ENCODE measurements at places on chromosomes 2 and 18.

- ATAC-seq: no peak
Measured at GRCh38 chr2:134389381-134389780, 135.5 kb downstream of the MGAT5 start.

DNA sequence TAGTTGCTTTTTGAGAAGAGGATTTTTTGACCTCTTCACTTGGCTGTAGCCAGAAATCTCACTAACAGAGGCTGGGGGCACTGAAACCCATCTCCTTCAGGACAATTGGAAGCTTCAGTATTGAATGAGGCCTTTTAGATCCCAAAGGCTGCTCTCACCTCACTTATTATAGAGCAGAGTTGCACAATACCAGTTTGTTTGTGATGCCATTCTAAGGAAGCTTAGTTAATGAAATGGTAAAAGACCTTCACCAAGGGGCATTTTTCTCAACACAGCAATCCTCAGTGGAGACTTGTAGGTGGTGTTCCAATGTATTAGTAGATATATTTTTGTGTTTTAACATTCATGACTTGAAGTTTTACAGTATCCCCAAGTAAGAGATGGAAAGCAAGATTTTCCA lies 71.0 kb upstream of the RFX8 start:
- ATAC-seq: no peak

DNA sequence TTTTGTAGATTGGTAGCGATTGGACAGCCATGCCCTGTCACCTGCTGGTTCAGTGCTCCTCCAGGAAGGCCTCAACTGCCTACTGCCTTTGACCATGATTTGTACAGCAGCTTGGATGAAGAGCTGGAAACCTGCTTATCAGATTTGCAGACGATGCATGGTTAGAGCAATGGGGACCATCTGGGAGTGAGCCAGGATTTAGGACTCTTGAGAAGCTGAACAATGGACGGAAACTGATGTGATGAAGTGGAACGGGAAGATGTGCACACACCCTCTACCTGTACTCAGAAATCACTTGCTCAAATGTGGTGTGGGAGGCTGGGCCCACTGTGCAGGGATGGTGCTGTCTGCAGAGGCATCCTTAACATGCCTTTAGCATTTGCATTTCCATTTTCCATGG lies 57.2 kb downstream of the NCK2 start:
- ATAC-seq: no peak

GRCh38 chr2:27962006-27962405 lies 71.5 kb downstream of the BABAM2 start:
- ATAC-seq: no peak

- no peak for ATAC-seq
Measured at GRCh38 chr2:171166328-171166983, 5.8 kb upstream of the TLK1 start.

DNA sequence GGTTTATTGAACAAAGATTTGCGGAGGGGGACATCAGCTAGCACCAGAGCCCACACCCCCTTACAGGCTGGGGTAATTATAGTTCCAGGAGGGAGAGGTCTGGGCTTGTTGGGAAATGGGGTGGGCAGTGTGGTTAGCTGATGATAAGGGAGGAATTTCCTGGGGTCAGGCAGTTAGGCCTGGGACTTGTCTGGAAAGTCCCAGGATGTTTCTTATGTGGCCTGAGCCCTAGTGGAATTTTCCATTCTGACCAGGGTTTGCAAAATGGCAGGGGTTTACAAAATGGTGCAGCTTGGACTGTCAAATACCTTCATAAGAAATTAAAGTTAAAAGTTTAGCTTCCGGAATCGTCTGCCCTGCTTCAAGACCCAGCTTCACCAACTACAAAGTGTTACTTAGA lies 199.1 kb downstream of the FBXO15 start:
- no peak for ATAC-seq

DNA sequence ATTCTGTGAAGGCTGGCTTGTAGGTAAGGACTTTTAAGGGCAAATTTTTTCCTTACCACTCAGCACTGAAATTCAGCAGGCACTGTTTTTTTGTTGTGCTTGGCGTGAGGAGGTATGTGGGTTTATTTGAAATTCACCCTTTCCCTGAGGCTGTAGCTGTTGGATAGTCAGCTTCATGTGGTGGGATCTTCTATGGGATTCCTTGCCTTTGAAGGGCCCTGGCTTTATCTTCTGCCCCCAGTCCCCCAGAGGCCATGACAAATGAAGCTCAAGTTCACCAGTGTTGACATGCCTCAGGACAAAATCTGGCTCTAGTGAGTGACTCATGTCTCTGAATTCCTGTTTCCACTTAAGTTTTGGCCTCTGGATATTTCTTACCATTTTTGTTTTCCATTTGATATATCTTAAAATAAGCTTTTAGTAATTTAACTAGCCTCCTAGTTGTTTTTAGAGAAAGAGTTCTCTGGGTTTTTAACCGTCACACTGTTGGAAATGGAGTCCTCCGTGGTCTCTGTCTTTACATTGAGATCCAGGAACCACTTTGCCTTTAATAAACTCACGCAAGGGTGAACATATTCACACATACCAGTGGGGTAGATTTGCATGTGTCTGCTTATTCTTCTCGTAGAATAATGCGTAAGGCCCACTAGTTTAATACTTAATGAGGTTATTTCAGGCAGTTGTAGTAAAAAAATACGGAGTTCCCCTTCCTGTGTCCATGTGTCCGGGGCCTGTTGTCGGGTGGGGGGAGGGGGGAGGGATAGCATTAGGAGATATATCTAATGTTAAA lies 211.1 kb upstream of the FAM98A start:
- no peak for ATAC-seq

- peak; percentile 97 for ATAC-seq
Measured at GRCh38 chr2:95207111-95207961, at the start of gene ZNF892. Gene ZNF892, plus strand, starts transcription at chr2:95207521. Its CDS starts 295 bp downstream, at chr2:95207816.

- no peak for ATAC-seq
Measured at GRCh38 chr2:19947184-19947940, 42.5 kb downstream of the WDR35 start.

GRCh38 chr2:23695214-23695889 lies 231.6 kb downstream of the ATAD2B start:
- ATAC-seq: no peak

DNA sequence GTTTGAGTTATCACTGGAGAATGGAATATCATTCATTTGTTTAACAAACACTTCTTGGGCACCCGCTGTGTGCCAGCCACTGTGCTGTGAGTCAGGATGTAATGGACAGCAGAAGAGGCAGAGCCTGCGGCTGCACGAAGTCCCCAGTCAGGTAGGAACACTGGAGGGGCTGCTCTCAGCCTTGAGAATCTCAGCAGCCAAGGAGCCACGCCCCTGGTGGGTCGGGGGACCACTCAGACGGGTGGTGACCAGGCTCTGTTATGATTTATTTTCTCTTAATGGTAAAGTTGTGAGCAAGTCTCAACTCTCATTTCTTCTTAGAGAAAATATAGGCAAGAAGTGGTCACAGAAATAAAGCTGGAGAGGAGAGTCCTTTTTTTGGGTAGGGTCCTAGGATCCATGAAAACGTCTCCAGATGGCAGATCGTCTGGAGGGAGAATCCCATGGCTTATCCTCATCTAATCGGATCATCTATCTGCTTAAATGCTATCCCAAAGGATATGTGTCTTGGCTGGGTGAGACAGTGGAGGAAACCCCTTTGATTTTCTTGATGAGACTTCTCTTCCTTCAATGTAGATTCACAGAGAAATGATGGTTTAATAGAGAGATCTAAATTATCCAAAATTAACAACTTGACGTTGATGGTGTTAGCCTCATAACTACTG lies 129.1 kb upstream of the LGALSL start:
- ATAC-seq: no peak

DNA sequence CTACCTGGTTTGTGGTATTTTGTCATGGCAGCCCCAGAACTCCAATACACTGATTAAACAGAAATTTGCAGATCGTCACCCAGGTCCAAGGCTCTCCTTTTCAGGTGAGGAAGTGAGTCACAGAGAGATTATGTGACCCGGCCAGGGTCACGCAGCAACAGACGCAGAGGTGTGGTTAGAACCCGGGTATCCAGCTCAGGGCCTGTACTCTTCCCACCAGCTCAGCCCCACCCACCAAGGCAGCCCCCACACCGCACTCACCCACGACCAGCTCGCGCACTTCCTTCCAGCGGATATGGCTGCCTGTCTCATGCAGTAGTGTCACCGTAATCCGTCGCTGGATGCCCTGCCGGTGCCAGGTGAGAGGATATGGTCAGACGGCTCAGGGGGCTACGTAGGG lies 48.1 kb downstream of the AQP12A start:
- ATAC-seq: no peak

DNA sequence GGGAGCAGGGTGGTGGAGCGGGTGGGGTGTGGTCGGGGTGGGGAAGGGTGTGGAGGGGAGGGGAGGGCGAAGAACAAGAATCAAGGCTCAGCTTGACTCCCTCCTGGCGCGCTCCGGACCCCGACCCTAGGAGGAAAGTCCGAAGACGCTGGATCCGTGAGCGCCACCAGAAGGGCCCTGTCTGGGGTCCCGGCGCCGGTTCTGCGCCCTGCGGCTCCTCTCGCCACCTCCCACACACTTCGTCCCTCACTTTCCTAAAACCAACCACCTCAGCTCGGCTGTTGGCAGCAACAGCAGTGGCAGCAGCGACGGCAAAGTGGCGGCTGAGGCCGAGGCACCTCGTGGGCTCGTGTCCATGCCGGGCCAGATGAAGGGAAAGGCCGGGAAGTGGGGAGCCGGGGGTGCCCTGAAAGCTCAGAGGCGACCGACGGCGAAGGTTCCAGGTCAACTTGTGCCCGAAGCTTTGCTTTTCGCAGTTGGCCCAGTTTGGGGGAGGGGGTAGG lies 2.1 kb downstream of the KLHL14 start:
- ATAC-seq: peak; percentile 16

GRCh38 chr2:95206096-95206495 lies 1.2 kb upstream of the ZNF892 start:
- no peak for ATAC-seq

DNA sequence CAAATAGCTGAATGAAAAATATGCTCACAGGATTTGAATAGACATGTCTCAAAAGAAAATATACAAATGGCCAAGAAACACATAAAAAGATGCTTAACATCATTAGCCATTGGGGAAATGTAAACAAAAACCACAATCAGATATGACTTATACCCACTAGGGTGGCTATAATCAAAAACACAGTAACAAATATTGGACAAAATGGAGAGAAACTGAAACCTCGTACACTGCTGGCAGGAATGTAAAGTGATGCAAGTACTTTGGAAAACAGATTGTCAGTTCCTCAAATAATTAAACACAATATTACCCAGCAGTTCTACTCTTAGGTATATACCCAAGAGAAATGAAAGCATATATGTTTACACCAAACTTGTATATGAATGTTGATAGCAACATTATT lies 213.0 kb downstream of the PHLPP1 start:
- no peak for ATAC-seq

DNA sequence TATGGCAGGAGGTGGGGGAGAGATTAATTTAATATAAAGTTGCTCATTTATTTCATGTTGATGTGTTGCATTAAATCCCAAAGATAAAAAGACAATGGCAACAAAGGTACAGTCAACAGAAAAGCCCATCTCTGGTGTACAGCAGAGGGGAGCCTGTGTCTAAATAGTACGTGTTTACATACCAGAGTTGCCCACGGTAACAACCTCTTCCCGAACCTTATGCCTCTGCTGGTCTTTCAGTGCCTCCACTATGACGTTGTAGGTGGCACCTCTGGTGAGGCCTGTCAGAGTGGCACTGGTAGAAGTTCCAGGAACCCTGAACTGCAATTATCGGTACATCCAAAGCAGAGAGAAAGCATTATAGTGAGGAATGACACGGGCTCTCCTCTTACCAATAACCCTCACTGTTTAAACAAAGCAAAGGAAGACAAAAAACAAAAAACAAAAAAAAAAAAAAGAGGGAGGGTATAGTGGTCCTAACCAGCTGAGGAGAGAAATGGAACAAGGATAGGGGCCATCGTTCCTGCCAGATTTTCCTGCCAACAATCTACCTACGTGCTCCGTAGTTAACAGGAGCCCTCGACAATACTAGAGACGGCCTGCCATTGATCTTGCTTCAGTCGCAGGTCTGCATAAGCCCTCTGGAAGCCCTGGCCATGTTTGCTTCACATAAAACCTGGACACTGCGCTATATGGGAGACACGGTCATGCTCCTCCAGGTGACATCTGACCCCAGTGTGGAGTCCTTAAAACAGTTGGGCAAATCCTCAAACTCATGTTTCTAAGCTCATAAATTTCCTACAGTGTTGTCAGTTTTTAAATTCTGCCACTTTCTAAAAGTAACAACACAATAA lies 58.5 kb downstream of the ATIC start:
- no peak for ATAC-seq

- ATAC-seq: no peak
Measured at GRCh38 chr18:22309191-22309590, 108.5 kb downstream of the CTAGE1 start.

- no peak for ATAC-seq
Measured at GRCh38 chr18:75482880-75483279, 55.4 kb upstream of the SMIM21 start.

- ATAC-seq: no peak
Measured at GRCh38 chr18:73835656-73836364, 311.8 kb downstream of the FBXO15 start.

GRCh38 chr18:79556829-79557585 lies 122.6 kb upstream of the CTDP1 start:
- ATAC-seq: no peak

DNA sequence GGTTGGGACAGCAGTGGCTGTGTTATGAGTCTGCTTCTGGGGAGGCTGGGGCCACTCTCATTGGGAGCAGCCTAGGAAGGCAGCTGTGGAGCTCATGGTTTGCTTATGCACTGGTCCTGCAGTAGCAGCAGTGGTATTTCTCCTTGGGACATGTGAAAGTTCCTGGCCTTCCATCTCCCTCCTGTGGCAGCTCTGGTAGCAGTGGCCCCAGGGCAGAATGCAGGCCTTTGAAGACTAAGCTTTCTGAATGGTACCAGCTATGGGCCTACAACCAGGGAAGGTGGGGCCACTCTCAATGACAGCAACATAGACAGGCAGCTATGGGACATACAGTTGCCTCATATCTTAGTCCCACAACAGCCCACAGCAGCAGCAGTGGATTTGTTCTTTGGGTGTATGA lies 117.3 kb upstream of the VWC2L start:
- ATAC-seq: no peak

DNA sequence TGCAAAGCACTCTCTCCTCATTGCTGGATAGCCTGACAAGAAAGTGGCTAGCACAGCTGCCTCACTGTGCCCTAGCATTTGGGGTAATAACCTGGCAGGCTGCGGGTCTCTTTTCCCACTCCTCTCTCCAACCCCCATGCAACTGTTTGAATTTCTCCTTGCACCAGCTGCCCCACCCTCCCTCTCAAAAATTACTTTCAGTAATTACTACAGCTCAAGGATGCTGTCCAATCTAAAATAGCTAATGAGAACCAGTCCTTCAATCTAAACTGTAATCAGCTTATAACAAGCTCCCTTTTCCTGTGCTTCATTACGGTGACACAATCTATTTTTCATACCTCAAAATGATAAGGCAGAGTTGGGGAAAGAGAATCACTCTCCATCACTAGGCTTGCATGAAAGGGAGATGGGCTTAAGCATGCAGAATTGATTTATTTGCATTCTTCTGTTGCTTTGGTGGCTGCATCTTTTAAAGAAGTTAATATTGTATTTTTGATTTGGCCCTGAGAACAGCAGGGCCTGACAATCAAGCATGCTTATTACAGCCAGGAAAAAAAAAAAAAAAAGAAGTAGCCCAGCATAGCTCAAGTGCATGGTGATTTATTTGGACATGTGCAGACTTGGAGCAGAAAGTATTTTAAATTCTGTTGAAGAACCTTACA lies 881.8 kb downstream of the SLC4A3 start:
- ATAC-seq: no peak
